ENCODE measurements at places on chromosomes 4 and X.
A peak's percentile ranks its signal among the peaks of the same experiment; 100 is the strongest.

DNA sequence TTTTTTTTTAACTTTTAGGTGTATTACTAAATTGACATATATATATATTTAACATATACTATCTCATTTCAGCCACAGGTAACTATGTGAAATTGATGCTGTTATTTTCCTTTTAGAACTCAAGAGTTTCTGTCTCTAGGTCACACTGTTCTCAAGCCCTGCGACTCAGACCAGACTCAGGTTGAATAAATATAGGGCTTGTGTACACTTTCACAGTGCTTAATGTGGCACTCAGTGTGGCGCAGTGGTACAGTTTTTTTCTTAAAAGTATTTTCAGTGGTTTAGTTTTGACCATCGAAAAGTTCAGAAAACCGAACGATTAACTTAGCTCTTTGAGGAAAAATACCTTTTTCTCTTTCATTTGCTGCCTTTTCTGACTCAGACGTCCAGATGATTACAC, 24.7 kb downstream of the PACRGL start:
- no peak for DNase-seq

DNA sequence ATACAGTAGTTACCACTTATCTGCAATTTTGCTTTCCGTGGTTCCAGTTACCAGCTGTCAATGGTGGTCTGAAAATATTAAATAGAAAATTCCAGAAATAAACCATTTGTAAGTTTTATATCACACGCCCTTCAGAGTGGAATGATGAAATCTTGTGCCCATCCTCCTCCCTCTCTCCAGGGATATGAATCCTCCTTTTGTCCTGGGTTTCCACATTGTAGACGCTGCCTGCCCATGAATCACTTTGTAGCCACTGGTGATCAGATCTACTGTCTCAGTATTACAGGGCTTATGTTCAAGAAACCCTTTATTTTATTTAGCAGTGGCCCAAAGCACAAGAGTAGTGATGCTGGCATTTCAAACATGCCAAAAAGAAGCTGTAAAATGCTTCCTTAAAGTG, 198.6 kb downstream of the KCNIP4 start:
- no peak for DNase-seq

DNA sequence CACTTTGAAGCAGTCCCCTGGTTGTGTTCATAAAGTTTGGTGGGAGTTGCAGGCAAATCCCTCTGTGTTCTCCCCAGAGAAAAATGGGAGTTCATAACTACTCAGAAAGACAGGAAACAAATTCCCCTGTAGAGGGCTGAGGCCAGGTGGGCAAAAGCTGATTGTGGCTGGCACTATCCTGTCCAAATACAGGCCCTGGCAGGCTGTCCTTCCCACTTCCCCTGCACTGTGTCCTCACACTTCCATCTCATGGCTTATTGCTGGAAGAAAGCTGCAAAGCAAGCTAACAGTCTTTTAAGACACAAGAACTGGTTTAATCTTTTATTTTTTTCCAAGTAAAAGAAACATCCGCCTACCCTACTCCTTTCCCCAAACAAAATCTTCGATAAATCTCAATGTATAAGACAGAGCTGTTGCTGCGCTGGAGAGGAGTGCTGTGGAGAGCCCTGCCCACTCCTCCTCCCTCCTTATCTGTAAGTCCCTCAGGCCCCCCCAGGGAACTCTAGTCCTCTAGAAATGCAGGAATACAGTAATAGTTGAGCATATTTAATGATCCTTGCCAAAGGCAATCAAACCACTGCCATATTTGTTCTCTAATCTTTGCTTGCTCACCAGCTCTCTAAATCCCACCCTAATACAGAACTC, 14.0 kb downstream of the TAPT1 start:
- no peak for DNase-seq

DNA sequence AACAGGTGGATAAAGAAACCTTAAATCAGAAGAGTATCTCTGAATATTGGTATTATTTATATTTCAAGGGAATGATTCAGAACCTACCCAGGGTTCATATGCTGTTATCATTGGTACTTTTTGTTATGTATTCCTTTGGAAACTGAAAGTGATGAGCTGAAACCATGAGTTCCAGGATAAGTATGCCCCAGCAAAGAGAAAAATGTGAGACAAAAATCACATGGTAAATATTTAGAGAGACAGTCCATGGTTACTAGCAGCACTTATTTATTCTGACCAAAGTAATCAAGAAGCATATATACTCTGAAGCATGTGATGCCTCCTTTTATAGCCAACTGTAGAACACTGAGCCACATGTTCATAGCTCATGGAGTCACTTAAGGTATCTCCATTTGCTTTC, 277.7 kb downstream of the ARAP2 start:
- no peak for DNase-seq

GRCh38 chr4:121685257-121685656, 11.5 kb downstream of the ANXA5 start:
- DNase-seq: no peak

DNA sequence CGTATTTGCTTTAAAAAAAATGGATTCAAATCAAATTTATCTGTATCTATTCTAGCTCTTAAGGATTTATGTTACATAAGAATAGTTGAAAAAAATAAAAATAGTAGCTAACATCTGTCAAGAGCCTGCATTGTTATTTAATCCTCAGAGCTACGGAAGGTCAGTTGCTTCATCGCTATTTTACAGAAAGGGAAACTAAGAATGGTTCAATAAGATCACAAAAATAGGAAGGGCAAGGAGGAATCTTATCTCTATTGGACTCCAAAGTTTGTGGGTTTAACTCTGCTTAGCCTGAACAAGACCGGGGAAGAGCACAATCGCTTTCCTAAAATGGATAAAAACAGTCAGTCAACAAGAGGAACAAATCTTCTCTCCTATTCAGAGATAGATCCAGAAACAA, 270.2 kb upstream of the SMIM31 start:
- DNase-seq: no peak

DNA sequence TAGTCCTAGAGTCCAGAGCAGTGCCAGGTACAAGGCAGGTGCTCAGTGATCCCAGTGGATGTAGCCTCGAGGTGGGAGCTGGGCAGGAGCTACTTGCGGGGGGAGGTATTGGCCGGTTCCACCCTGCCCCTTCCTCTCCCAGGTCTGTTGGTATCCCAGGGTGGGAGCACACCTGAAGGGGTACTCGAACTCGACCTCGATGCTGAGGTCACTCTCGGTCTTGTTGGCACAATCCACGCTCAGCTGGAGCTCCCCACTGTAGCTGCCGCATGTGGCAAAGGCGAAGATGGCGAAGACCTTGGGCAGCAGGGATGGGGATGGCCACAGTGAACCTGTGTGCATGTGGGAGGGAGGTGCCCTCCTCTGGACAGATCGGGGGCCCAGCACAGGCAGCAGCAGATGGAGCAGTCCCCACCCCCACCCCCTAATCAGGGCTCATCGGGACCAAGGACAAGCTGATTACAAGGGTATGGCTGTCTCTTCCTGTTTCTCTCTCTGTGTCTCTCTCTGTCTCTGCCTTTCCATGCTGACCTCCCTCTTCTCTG, 2.4 kb downstream of the SYP start:
- no peak for DNase-seq

DNA sequence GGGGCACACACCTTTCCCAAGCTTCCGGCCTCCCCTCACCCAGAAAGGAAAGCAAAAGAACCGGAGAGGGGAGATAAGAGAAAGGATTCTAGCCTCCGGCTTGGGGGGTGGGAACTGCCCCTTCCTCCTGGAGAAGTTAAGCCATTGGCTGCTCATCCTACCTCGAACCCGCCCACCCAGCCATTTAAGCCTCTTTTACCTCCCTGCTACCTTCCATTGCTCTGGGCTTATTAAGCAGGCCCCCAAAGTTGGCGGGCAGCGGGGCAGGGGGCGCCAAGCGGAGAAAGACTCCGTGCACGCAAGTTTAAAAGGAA, 2.3 kb downstream of the MAML3 start:
- peak; percentile 73 for DNase-seq
